Stimulated activated CD8-positive, alpha-beta memory T cell treated with anti-CD3 and anti-CD28 coated beads, Interleukin-15, amount 100 ng/mL, for 1 hour (primary cell): ENCODE measurements at places on chromosomes 7 and 10.

DNA sequence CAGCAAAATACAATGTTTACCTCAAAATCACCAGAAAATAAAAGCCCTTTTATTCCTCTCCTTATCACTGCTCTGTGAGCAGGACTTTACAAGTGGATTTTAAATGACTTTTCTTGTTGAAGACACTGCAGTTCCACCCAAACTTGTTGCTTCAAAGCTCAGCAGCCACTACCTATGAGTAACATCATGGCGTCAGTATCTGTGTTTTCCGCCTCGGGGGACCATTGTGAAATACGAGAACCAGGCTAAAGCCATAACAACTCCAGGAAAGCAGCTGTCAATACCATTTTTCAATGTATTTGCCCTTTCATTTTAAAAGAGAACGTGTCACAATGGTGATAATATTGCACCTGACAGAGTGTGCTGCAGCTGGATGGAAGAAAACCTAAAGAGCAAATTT lies 284.0 kb upstream of the RNF32 start:
- no peak for DNase-seq

GRCh38 chr7:126803990-126804389 lies 448.8 kb downstream of the GRM8 start:
- DNase-seq: no peak

- no peak for DNase-seq
These were observed 554.0 kb downstream of the MDFIC start for GRCh38 chr7:115475761-115476385.

- no peak for DNase-seq
These were observed 33.5 kb upstream of the SFRP5 start for GRCh38 chr10:97805096-97805884.

DNA sequence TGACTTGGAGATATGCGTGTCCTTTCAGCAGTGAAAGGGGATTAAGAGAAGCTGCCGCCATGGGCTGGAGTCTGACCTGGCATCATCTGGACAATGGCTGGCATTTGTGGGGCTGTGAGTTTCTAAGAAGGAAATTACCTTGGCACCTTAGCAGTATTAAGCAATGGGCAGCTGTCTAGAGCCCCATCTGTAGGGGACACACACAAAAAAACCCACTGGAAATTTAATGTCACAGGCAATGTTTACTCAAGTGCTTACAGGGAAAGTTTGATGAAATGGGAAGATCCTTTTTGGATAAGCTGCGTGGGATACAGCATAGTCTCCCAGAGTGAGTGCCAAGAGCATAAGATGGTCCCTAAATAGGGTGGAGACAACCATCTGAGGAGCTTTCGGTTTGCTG lies 25.0 kb downstream of the ADRA2A start:
- DNase-seq: no peak

GRCh38 chr7:73509463-73509862 lies 12.6 kb downstream of the BAZ1B start:
- DNase-seq: no peak

DNA sequence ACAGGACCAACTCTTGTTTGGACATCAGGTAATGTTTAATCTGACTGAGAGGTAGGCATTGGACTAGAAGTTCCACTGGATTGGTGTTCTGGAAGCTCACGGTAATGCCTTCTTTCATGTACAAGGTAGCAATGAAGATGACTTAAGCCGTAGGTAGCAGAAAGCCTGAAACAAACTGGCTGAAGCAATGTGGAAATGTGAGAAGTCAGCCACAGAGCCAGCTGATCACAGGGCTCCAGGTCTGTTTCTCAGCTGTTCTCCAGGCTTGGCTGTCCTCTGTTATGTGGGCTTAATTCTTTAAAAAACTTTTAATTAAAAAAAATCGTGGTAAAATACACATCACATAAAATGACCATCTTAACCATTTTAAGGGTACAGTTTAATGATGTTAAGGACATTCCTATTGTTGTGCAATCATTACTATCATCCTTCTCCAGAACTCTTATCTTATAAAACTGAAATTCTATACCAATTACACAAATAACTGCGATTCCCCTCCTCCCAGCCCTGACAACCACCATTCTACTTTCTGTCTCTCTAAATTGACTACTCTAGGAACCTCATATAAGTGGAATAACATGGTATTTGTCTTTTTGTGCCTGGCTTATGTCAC lies 101.4 kb upstream of the ZNF32 start:
- DNase-seq: no peak
